ENCODE measurements at places on chromosomes 2 and 18.
A peak's percentile ranks its signal among the peaks of the same experiment; 100 is the strongest.

GRCh38 chr2:77104554-77104953, 417.6 kb downstream of the LRRTM4 start:
- no peak for DNase-seq

GRCh38 chr2:165634282-165634681, 159.8 kb downstream of the GALNT3 start:
- DNase-seq: no peak

GRCh38 chr18:7532942-7533341, 34.2 kb upstream of the PTPRM start:
- DNase-seq: no peak

DNA sequence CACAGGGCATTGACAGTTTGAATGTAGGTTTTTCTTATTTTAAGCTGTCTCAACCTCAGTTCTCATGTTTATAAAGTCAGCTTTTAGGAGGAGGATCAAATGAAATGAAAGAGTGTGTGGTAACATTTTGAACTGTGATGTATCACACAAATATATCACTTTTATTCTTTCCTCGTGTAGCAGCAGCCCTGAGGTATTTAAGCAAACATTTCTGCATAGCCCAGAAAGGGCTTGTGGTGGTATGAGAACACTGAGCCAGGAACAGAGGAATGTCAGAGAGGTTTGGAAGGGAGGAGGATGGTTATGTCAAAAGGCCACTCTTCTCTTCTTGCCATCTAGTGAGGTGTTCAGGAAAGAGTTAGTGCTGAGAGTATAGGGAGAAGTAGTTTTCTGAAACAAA, 150.2 kb downstream of the PARD3B start:
- no peak for DNase-seq

- no peak for DNase-seq
These were observed 5.4 kb downstream of the MARS2 start for GRCh38 chr2:197710424-197711042.

- DNase-seq: no peak
These were observed 167.0 kb downstream of the PTH2R start for GRCh38 chr2:208573569-208573968.

- DNase-seq: peak; percentile 13
These were observed 245.7 kb upstream of the RND3 start for GRCh38 chr2:150733051-150733618.

GRCh38 chr18:10213526-10213925, 240.9 kb upstream of the APCDD1 start:
- DNase-seq: peak; percentile 85

- peak; percentile 86 for DNase-seq
These were observed 95.4 kb upstream of the FN1 start for GRCh38 chr2:215531284-215531683.

GRCh38 chr2:10075571-10076209, 4.5 kb downstream of the CYS1 start:
- no peak for DNase-seq

All from bronchial epithelial cell (primary cell).